ENCODE measurements at places on chromosomes 5 and 9.

DNA sequence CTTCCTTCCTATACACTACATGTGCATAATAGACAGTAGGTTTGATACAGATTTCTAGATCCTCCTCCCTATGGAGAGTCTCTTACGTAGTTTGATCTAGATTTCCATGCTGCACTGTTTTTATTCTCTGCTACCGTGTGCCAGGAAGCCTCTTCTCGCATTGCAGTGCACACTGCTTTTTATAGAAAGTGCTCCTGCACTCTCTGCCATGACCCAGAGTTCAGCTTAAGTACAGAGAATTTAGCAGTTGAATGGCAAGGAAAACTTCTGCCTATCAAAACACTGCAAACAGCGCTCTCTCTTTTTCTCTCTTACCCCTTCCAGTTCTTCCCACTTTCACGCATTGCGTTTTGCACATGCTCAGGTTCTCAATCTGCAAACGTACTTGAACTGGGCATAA is 187.4 kb downstream of the ARHGAP26 start:
- DNase-seq = no peak

GRCh38 chr5:99369797-99370593 is 441.2 kb upstream of the CHD1 start:
- no peak for DNase-seq

DNA sequence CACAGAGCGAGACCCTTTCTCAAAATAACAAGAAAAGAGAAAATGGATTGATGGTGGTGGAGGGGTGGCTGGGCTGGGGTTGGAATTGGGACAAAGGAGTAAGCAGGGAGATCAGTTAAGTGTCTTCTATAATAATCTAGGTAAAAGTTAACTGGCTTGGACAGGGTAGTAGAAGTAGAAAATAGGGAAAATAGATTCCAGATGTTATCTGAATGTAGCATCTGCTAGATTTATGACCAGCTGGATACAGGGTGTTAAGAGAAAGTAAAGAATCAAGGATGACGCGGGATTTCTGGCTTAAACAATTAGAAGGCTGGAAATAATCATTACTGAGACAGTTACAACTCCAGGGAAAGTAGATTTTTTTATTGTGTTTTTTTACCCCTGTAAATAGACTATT is 13.0 kb downstream of the PPP6C start:
- DNase-seq = no peak

DNA sequence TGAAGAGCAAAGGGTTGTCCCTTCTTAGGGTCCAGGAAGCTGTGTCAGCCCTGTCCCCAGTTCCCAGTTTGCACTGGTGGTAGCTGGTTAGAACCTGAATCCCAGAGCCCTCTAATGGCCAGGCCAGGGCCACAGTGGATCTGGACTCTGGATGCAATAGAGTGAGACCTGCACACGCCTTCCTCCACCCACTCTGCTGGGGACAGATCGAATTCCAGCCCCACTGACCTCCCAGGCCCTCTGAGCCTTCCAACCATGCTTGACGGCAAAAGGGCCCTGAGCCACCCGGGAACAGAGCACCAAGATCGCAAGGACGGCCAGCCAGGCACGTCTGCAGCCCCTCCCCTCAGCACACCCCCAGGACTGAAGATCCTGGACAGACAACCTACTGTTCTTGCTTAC is 23.7 kb downstream of the NAIF1 start:
- no peak for DNase-seq

GRCh38 chr5:62182802-62183201 is 123.2 kb upstream of the KIF2A start:
- no peak for DNase-seq

GRCh38 chr5:172389578-172390112 is 64.7 kb downstream of the SH3PXD2B start:
- no peak for DNase-seq

DNA sequence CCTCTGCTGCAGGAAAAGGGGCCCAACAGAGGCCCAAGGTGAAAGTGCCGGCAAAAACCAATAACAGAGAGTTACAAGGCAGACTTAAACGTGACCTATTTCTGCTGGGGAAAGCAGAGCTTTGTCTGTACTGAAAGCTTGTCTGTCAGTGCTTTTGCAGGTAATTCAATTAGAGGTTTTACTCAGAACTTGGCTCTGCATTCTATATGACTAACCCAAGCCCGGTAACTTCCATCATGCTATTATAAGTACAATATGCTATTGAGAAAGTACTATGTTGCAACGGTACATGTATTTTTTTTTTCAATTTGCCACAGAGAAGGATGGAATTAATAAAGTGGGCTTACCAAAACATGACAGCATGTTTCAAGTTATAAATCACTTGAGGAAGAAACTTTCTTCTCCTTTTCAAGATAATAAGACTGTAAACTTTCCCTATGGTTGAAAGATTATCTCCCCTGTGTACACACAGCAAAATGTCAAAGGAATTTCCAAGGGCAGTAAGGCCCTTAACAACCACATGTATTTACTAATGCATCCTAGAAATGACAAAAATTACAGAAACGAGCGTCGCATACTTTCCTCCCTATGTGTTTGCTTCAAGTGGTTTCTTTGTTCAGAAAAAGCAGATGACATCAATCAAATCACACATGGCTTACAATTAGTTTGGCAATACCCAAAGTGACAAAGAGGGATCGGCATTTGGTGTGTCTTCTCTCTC is 282.4 kb downstream of the EFNA5 start:
- DNase-seq = no peak

DNA sequence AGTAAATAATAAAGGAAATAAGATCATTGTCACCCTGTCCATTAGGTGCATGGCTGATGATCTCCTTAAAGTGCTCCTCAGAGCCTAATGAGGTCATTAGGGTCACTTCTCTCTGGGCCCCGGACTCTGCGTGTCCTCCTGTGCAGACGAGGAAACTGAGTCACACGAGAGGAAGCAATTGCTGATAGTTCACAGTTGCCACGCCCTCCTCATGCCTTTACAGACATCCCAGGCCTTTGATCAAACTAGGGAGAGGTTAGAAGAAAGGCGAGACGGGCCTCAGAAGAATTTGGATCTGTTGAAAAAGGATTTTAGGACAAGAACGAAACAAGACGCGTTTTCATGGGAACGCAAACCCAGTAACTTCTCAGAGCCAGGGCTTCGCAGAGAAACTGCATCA is 32.0 kb upstream of the MSX2 start:
- DNase-seq = no peak

DNA sequence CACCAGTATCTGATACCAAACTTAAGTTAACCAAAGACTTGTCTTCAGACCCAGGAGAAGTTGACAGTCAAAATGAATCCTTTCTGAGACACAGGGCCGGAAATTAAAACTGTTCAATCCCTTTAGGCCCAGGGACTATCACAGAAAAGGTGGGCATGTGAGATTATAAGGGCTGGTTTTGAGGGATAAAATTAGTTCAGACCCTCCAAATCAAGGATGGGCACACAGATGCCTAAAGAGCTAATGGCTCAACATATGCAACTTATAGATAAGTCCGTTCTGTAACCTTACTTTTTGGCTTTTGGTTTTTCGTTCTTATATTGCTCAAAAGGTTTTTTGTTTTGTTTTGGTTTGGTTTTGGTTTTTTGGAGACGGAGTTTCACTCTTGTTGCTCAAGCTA is 129.6 kb upstream of the ABCA1 start:
- no peak for DNase-seq

- DNase-seq = no peak
Measured at GRCh38 chr5:178866946-178867345, 7.2 kb downstream of the ZNF354B start.

- DNase-seq = peak; percentile 66
Measured at GRCh38 chr5:173857234-173857633, 30.9 kb upstream of the CPEB4 start.

DNA sequence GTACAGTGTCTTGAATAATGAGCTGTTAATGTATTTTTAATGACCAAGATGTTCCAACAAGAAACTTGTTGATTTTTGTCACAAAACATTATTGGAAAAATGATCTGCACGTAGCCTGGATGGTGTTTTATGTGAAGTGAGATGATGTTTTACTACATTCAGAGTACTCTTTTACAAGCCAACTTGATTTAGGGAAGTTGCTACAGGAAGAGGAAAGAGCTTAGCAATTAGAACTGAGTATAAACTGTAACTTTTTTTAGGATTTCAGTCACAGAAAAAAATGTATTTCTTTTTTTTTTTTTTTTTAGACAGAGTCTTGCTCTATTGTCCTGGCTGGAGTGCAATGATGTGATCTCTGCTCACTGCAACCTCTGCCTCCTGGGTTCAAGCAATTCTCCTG is 113.6 kb upstream of the ADRA1B start:
- DNase-seq = no peak

DNA sequence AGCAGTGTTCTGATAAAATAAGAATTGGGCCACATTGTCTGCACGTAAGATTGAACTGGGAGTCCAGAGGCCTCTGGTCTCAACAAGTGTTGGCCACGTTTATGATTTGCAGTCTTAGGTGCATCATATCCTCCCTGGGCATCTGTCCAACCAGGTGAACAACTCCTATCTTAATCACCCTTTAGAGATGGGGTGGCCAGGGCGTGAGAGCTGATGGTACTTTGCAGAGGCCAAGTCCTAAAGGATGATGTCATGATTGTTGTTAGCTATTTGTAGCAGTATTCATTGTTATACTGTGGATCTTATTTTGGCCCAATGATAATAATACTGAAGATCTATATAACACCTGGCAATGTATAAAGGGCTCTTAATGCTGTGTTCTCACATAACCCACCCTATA is 73.2 kb upstream of the RARS1 start:
- no peak for DNase-seq

DNA sequence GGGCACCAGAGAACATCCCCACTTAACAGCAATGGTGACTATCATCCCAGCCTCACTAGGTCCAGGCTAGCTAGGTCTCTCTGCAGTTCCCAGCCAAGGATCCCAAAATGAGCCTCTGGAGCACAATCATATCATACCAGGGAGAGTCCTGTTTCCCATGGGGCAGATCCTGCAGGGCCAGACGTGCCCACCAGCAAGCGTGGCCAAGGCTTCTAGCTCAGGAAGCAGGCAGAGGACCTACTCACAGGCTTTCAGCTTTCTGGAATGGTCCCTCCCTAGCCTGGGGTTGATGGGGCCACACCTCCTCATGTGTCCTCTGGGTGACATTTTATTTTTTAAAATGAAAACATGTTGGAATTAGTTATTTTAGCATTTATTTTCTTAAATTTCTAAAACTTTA is 45.7 kb upstream of the PITX1 start:
- DNase-seq = no peak

GRCh38 chr5:23419115-23419514 is 88.3 kb upstream of the PRDM9 start:
- no peak for DNase-seq

GRCh38 chr5:43042626-43043399 is 2.7 kb upstream of the ANXA2R start:
- peak; percentile 65 for DNase-seq

DNA sequence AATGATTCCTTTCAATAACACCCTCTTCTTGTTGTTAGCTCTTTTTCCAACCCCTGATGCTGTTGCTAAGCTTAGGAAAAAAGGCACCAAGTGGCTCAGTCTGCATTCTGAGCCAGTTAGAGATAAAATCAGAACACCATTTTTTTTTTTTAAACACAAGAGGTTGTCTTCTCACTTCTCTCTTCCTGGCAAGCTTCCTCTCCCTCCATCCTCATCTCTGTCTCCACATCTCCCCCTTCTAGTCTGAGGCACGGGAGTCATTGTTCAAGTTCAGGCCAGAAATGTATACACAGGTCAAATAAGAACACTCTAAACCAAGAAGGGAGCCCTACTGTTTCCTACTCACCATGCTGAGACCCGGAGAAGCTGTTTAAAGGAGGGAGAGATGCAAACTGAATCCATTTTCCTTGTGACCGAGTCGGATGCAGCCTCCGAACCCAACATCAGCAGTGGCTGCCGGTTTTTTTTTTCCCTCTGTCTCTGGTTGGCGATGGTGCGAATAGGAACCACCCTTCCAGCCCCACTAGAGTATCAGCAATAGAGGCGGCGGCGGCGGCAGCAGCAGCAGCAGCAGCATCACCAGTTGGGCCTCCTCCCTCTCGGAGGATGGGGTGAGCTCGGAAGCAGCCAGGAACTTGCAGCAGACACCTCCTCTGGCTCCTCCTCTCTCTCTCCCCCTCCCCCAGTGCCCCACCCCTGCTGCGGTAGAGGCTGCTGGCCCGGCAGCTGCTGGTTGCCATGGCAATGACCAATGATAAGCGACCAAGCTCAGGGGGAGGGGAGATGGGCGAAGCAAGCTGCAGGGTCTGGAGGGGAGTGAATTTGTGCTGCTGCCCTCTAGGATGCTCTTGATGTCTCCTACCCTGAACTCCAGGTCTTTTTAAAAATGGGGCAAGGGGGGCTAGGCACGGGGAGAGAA is at the start of gene JAKMIP2:
Gene JAKMIP2 (minus strand): TSS at position 619 of the 919 bp plus-strand sequence. CDS start 110,922 bp downstream, outside the sequence.
- peak; percentile 98 for DNase-seq

DNA sequence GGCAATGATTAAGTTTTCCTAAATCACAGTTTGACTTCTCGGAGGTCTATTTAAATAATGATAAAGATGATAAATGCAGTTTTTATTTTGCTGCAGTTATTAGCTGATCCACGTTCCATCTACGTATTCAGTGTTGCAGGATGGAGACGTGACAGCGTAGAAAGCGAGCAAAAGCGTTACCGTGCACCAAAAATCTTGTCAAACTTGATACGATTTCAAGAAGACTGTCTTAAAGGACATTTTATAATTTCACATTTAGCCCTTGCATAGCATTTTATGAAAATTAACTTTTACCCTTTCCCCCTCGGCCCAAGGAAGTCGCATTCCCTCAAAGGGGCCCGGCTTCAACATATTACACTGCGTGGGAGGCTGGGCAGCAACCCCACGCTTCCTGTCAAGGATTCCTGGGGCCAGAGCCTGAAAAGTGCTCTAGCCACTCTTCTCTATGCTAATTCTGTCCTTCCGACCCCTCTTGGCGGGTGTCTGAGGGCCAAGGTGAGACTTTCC is 7.1 kb upstream of the PURA start:
- DNase-seq = no peak

GRCh38 chr9:84412654-84413053 is 72.1 kb upstream of the SLC28A3 start:
- no peak for DNase-seq

- DNase-seq = no peak
Measured at GRCh38 chr5:54135042-54135441, 175.3 kb downstream of the ARL15 start.

GRCh38 chr5:179191506-179192184 is 131.5 kb downstream of the ZNF354C start:
- DNase-seq = no peak

- no peak for DNase-seq
Measured at GRCh38 chr5:146018514-146019375, 82.4 kb downstream of the SH3RF2 start.

DNA sequence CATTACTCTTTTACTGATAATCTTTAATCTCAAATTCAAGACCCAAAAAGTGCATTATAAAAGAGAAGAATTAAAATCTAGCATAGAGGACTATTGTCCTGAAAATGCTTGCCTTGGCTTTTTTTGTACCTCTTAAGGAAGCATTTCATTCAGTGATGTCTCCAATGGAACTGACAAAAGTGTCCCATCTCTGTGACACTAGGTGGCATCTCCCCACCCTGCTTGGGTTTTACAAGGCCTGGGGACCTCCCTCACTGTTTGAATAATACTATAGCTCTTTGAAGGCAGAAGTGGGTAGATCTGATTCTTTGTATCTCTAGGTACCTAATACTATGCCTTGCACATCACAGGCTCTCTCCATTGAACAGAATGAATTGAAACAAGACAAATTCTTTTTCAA is 180.6 kb downstream of the EPB41L4A start:
- no peak for DNase-seq

- DNase-seq = no peak
Measured at GRCh38 chr5:115329475-115329874, 33.0 kb upstream of the CCDC112 start.

All from glutamatergic neuron (in vitro differentiated cells).